ENCODE measurements at places on chromosomes 5 and 9.

DNA sequence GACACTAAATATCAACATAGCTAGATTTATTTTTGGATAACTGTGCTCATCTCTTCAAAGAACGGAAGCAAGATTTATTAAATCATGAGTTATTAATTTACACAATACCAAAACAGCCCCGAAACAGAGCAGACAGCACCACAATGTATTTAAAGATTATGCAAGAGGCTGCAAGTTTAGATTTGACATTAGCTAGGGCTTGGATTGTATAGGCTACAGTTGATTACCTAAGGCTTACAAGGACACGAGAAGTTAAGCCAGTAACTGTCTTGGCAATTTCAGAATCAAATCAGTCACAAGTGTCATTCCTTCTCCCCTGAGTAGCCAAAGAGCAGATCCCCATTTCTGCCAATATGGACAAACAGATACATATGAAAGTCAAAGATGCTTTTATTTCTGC is 152.6 kb downstream of the MED27 start:
- no peak for DNase-seq

GRCh38 chr5:61673007-61673735 is 341.1 kb downstream of the ZSWIM6 start:
- no peak for DNase-seq

DNA sequence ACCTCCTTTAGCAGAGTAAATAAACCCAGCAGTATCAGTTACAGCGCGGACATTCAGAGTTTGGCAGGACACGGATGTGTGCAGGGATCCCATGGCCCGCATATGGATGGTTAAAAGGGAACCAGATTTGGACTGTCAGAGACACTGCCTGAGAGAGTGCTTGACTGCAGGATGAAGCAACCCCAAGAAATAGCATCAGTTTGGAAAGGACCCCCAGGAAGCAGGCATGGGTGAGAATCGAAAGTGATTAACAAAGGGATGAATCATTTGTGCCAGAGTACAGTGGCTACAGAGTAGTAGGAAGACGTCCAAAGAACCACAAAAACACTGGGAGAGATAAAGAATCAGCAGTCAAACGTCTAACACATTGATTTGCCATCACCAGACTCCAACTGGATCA is 5.5 kb downstream of the C7 start:
- DNase-seq = no peak

DNA sequence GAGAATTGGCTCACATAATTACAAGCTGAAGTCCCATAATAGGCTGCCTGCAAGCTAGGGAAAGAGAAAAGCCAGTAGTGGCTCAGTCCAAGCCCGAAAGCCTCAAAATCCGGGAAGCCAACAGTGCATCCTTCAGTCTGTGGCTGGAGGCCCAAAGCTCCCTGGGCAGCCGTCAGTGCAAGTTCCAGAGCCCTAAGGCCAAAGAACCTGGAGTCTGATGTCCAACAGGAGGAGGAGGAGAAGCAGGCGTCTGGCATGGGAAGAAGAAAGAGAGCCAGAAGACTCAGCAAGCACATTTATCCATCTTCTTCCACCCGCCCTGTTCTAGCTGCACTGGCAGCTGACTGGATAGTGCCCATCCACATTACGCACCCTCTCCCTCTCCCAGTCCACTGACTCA is 213.4 kb downstream of the GAS1 start:
- no peak for DNase-seq

GRCh38 chr5:124986667-124987066 is 240.2 kb upstream of the ZNF608 start:
- no peak for DNase-seq
